ENCODE measurements at places on chromosomes 16 and 17. TPM values are rescaled to one million over a fixed set of nuclear protein-coding genes. Genes with fewer than 3 reads are reported as not detected.

DNA sequence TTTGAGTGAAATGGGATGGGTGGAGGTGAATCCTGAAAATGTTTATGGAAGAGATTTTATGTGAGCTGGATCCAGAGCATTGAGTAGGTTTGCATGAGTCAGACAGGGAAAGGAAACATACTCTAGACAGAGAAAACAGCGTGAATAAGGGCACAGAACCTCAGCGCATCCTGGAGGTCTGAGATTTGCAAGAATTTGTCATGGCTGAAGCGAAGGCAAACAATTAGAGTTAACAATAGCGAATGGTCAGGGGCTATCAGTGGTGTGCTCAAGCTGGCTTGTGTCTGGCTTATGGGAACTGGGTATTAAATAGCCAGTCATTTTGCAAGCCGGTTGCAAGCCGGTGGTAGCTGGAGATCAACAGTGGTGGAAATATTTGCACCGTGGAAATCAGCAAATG is 36.4 kb downstream of the MAP2K6 start:
- H3K27ac ChIP-seq, result no peak overlapping the region
- no peak for DNase-seq
- H3K36me3 ChIP-seq, result peaks cover 2% of the 10 kb centered on the region

DNA sequence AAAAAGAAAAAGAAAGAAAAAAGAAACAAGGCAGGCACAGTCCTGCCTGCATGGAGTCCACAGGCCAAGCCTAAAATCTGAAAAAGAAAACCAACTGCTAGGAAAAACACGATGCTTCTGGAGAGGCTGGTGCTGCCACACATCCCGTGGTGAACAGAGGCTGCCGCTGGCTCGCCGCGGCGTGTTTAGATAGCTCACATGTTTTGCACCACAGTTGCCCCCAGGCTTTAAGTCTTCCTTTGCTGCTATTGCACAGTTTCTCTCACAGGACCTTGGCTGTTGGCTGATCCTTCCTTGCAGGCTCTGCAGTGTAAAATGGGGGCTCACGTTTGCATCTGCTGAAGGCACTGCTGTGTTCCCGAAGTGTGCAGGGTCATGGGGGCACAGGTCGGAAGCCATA is 8.6 kb downstream of the SLC6A4 start:
- no peak overlapping the region for H3K4me3 ChIP-seq
- H3K27me3 ChIP-seq, result peaks cover 31% of the 10 kb centered on the region
- no peak for DNase-seq

GRCh38 chr17:39643271-39643670 is 6.3 kb downstream of the STARD3 start:
- no peaks in the 10 kb centered on the region for H3K36me3 ChIP-seq
- DNase-seq, result no peak
- peaks cover 7% of the 10 kb centered on the region for H3K4me1 ChIP-seq

DNA sequence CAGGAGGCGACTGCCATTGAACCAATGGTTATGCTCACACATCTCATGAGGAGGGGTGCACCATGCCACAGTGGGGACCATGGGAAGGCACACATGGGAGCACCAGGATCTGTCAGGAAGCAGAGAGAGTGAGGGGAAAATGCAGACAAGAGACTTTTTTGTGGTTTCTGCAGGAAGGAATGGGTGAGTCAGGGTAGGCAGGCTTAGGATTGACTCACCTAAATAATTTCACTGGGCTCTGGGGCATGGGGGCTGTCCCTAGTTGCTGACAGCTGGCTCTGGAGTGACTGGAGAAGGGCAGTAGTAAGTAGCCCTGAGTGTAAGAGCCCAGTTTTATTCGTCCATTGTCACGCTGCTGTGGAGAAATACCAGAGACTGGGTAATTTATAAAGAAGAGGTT is 202.4 kb downstream of the AXIN2 start:
- H3K4me3 ChIP-seq, result no peak overlapping the region
- H3K36me3 ChIP-seq, result no peaks in the 10 kb centered on the region
- H3K27ac ChIP-seq, result no peak overlapping the region
- H3K4me1 ChIP-seq, result peaks cover 2% of the 10 kb centered on the region
- H3K27me3 ChIP-seq, result peaks cover 6% of the 10 kb centered on the region
- no peak for DNase-seq

The TBX2 gene
- total RNA-seq, result 3.6 TPM

GRCh38 chr17:43142153-43142552 is 17.0 kb upstream of the BRCA1 start:
- H3K36me3 ChIP-seq, result peaks cover 6% of the 10 kb centered on the region
- H3K27ac ChIP-seq, result no peak overlapping the region
- H3K27me3 ChIP-seq, result no peaks in the 10 kb centered on the region
- H3K4me3 ChIP-seq, result no peak overlapping the region

The TBX21 gene
- total RNA-seq, result not detected

GRCh38 chr17:73165616-73166404 is 1.0 kb downstream of the SSTR2 start:
- peak overlapping the region; percentile 75 for H3K4me3 ChIP-seq
- peaks cover 87% of the 10 kb centered on the region for H3K27me3 ChIP-seq
- DNase-seq, result no peak
